Colonic mucosa (tissue), 4 donors: ENCODE measurements at places on chromosomes 13 and 19.

GRCh38 chr13:51995677-51996551, 15.3 kb downstream of the ATP7B start:
- H3K4me3 ChIP-seq: no peak overlapping the region
- no peaks in the 10 kb centered on the region for H3K27me3 ChIP-seq
- H3K36me3 ChIP-seq: no peaks in the 10 kb centered on the region
- H3K4me1 ChIP-seq: peaks cover 5% of the 10 kb centered on the region
- peak; percentile 63 for DNase-seq
- peak overlapping the region; percentile 14 for H3K27ac ChIP-seq

DNA sequence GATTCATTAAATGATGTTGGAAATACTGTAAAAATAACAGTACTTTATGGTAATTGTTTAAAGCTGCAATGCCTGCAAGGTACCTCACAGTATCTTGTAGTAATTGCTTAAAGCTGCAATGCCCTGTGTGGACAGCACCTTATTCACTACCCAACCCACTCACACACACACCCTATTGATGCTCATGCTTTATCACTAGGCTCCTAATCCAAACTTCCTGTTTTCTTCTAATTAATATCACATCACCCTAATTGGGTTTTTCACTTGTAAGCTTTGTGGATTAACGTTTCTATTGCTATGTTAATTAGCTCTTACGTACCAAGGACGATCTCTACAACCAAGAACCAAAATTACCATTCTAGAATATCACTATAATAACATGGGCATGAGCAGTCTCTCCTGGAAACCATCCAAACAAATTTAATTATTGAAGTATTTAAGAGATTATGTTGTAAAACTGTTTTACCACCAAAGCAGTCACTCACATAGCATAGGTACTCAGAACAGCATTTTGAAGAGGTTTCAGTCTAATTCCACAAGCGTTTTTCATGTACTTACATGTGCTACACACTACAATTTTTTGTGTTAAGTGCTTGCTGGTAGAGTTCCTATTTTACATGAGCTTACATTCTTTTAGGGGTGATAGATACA, 303.8 kb downstream of the PCDH9 start:
- no peaks in the 10 kb centered on the region for H3K36me3 ChIP-seq
- H3K4me1 ChIP-seq: no peaks in the 10 kb centered on the region
- no peak overlapping the region for H3K4me3 ChIP-seq
- DNase-seq: no peak
- H3K27me3 ChIP-seq: no peaks in the 10 kb centered on the region
- H3K27ac ChIP-seq: no peak overlapping the region

DNA sequence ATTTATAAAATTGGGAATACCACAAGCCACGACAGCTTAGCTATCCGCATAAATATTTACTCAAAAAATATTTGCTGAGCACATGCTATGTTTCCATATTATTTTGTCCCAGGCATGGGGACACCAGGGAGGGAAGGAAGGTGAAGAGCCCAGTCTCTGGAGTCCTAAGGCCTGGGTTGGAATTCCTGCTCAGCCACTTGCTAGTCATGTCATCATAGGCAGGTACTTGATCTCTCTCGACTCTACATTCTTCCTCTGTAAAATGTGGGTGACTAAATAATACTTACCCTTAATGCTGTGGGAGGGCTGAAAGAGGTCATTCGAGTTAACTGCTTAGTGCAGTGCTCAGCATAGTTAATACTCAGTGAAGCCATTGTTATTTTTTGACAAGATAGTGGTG, 4.3 kb upstream of the RNASEH2B start:
- H3K36me3 ChIP-seq: no peaks in the 10 kb centered on the region
- no peaks in the 10 kb centered on the region for H3K27me3 ChIP-seq
- H3K4me3 ChIP-seq: no peak overlapping the region
- no peak for DNase-seq

GRCh38 chr19:21210037-21210621, 68.3 kb downstream of the ZNF431 start:
- H3K27ac ChIP-seq: no peak overlapping the region
- H3K27me3 ChIP-seq: no peaks in the 10 kb centered on the region
- H3K4me1 ChIP-seq: no peaks in the 10 kb centered on the region
- H3K4me3 ChIP-seq: no peak overlapping the region

- DNase-seq: no peak
- H3K4me3 ChIP-seq: no peak overlapping the region
- no peak overlapping the region for H3K27ac ChIP-seq
- H3K4me1 ChIP-seq: no peaks in the 10 kb centered on the region
- H3K36me3 ChIP-seq: no peaks in the 10 kb centered on the region
Measured at GRCh38 chr13:27662738-27663470, 41.2 kb downstream of the POLR1D start.

- no peak overlapping the region for H3K4me3 ChIP-seq
- no peak overlapping the region for H3K27ac ChIP-seq
- no peaks in the 10 kb centered on the region for H3K36me3 ChIP-seq
- peak; percentile 78 for DNase-seq
- H3K4me1 ChIP-seq: no peaks in the 10 kb centered on the region
Measured at GRCh38 chr13:51070005-51070649, 40.9 kb downstream of the C13orf42 start.

DNA sequence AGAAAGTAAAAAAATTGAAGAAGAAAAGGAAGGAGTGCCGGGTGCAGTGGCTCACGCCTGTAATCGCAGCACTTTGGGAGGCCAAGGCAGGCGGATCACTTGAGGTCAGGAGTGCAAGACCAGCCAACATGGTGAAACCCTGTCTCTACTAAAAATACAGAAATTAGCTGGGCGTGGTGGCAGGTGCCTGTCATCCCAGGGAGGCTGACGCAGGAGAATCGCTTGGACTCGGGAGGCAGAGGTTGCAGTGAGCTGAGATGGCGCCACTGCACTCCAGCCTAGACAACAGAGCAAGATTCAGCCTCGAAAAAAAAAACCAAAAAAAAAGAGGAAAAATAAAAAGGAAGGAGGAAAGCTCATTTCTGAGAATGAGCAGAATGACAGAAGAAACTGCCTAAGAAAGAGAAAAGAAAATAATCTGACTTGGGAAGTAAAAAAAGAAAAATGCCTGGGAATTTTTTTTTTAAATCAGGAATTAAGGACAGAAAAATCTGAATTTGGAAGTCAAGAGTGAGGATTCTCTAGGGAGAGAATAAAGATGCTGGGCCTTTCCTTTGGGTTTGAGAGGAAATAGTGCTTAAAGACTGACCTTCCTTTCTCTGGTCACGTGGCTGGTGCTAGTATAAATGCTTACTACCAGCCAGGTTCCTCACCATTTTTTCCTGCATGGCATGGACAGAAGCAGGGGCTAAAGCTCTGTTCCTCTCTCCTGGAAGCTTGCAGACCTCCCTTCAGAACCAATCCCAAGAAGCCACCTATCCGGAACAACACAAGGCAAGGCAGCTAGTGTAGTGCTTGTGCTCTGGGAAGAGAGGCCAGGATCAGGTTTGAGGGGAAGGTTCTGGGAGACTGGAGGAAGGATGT, at the start of gene FFAR2:
Gene FFAR2, plus strand, starts transcription at position 652 of the 864 bp plus-strand sequence. CDS start 1,458 bp downstream, outside the sequence.
- no peaks in the 10 kb centered on the region for H3K36me3 ChIP-seq
- DNase-seq: no peak
- no peaks in the 10 kb centered on the region for H3K4me1 ChIP-seq
- peaks cover 3% of the 10 kb centered on the region for H3K27me3 ChIP-seq
- no peak within 1 kb of the TSS for H3K4me3 ChIP-seq

GRCh38 chr13:98096059-98096458, 46.8 kb upstream of the FARP1 start:
- no peak overlapping the region for H3K4me3 ChIP-seq
- H3K36me3 ChIP-seq: no peaks in the 10 kb centered on the region
- H3K4me1 ChIP-seq: no peaks in the 10 kb centered on the region
- no peaks in the 10 kb centered on the region for H3K27me3 ChIP-seq

- no peaks in the 10 kb centered on the region for H3K4me1 ChIP-seq
- DNase-seq: no peak
- no peaks in the 10 kb centered on the region for H3K36me3 ChIP-seq
Measured at GRCh38 chr19:4038057-4038456, 28.6 kb downstream of the ZBTB7A start.

DNA sequence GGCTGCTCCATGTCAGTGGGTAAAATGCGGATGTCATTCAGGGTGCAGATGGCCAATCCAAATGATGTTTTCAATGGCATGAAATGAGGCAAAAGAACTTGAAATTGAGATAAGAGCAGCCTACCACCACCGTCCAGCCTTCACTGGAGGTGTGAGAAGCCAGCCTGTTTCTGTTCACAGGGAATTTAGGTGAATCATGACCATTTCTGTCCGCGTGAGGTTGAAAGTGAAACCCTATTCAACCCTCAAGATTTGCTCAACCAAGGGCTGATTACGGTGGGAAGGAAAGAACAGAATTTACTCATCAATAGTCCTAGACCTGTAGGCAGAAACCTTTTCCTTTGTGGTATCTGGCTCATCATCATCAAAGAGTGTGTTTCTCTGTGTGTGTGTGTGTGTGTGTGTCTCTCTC, 370.7 kb downstream of the COG6 start:
- H3K4me3 ChIP-seq: no peak overlapping the region
- no peak for DNase-seq
- no peaks in the 10 kb centered on the region for H3K27me3 ChIP-seq

GRCh38 chr13:43080199-43080598, 56.8 kb downstream of the DNAJC15 start:
- no peak overlapping the region for H3K4me3 ChIP-seq
- no peak overlapping the region for H3K27ac ChIP-seq
- H3K4me1 ChIP-seq: no peaks in the 10 kb centered on the region
- DNase-seq: no peak

DNA sequence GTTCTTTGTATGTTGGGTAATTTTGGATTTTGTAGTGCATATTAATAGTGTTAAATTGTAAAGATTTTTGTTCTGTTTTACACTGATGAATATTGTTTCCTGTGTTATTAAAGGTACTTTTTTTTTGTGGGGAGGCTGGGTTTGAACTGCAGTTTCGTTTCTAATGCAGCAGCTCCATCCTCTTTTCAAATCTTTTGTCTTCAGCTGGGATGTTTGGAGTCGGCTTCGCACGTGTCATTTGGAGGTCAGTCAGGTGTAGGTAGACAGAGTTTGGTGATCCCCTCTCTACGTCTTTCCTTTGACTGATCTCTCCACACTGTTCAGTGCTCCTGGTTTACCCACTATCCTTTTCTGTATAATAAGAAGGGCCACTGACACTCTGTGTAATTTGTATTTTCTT, 30.3 kb downstream of the TDRD3 start:
- no peak overlapping the region for H3K27ac ChIP-seq
- DNase-seq: no peak
- no peaks in the 10 kb centered on the region for H3K4me1 ChIP-seq

DNA sequence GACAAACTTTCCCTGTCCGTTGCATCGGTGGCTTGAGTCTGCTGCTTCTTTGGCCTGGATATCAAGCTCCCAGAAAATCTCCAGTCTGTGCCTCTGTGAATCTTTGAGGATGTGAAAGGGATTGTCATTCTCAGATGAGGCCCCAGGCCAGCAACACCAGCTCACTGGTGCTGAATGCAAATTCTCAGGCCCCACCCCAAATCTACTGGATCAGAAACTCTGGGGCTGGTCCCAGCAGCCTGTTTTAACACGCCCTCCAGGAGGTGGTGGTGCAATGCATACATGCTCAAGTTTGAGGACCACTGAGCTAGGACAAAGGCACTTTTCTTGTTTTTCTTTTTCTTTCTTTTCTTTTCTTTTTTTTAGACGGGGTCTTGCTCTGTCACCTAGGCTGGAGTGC, 23.6 kb downstream of the TNFSF11 start:
- H3K4me1 ChIP-seq: no peaks in the 10 kb centered on the region
- no peaks in the 10 kb centered on the region for H3K36me3 ChIP-seq
- no peak overlapping the region for H3K27ac ChIP-seq

DNA sequence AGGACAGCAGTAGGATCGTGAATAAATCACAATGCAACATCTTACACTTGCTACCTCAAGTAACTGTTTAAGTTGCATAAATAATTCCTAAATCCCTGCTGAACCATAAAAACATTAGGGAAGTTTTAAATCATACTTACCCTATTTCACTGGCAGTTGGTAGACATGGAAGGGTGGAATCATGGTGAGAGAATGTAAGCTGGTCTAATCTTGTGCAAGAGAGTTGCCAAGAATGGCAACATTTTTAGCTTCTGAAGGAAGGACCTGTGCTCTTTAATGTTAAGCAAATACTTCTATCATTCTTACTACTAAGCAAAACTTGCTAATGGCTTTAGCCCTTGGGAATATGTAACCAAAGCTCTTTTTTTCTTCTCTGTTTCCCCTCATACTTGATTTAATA, 46.8 kb downstream of the MTUS2 start:
- H3K4me1 ChIP-seq: no peaks in the 10 kb centered on the region
- no peak overlapping the region for H3K4me3 ChIP-seq
- H3K36me3 ChIP-seq: no peaks in the 10 kb centered on the region
- H3K27me3 ChIP-seq: no peaks in the 10 kb centered on the region
- no peak overlapping the region for H3K27ac ChIP-seq

- no peak overlapping the region for H3K27ac ChIP-seq
- no peak overlapping the region for H3K4me3 ChIP-seq
- H3K4me1 ChIP-seq: no peaks in the 10 kb centered on the region
Measured at GRCh38 chr13:79237981-79238380, 168.1 kb downstream of the RBM26 start.

DNA sequence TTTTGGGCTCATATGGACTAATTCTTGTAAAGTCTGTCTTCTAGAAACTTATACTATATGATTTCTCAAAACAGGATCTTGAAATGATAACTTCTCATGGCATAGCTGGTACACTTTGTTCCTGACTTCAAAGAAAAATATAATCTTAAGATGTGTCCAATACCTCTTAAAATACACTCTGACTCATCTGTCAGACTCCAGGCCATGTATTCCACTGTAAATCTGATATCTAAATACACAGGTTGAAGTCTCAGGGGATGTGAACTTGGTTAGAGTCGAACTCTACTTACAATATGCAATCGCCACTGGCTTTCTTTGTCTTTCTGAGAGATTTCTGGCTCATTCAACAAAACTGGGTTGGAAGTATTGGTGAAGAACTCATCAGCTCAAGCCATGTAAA, 99.8 kb downstream of the LACC1 start:
- H3K4me3 ChIP-seq: no peak overlapping the region
- H3K27ac ChIP-seq: no peak overlapping the region
- DNase-seq: no peak
- no peaks in the 10 kb centered on the region for H3K27me3 ChIP-seq

DNA sequence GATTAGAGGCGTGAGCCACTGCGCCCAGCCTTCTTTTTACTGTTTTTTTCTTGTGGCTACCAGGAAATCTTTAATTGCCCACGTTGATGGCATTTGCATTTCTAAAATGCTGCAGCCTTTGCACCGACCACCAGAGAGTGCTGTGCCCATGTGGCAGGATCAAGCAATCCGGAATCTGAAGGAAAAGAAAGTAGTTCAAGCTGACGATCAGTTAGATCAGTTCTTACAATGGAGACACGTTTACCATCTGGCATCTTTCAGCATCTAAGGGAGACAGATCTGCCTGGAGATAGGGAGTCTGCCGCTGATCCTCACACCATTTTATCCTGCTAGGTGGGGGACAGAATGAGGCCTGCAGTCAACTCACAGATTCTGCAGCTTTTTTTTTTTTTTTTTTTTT, 19.9 kb downstream of the TINCR start:
- H3K27ac ChIP-seq: no peak overlapping the region
- H3K4me3 ChIP-seq: no peak overlapping the region
- no peaks in the 10 kb centered on the region for H3K4me1 ChIP-seq
- no peak for DNase-seq
- H3K36me3 ChIP-seq: no peaks in the 10 kb centered on the region

GRCh38 chr19:13025819-13026456, 30.7 kb downstream of the NFIX start:
- H3K27me3 ChIP-seq: no peaks in the 10 kb centered on the region
- peak overlapping the region; percentile 79 for H3K27ac ChIP-seq
